ENCODE measurements at places on chromosomes 13 and 19.

GRCh38 chr13:68050761-68051160 is 820.6 kb upstream of the PCDH9 start:
- DNase-seq, result peak; percentile 56

DNA sequence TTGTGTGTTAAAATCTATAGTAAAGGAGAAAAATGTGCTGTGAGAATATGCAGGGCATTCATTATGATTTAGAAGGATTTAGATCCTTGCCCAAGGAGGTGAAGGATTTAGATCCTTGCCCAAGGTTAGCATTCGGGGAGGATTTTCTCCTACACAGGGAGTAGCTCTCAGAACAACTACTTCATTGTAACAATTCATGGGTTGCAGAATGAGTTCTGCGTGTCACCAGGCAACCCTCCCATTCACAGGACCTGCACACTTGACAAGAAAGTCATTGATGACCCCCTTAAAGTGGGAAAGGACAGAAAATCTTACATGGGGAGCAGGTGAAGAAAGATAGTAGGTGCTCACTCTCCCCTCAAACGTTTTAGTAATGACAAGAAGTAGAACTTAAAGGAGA is 167.1 kb upstream of the MAB21L1 start:
- no peak for DNase-seq

GRCh38 chr19:16206046-16206605 is 8.4 kb downstream of the AP1M1 start:
- DNase-seq, result no peak

GRCh38 chr13:48386816-48387215 is 26.1 kb downstream of the LPAR6 start:
- no peak for DNase-seq
